Pulmonary artery endothelial cell (primary cell): ENCODE measurements at places on chromosomes 16 and 17. TPM values are rescaled to one million over a fixed set of nuclear protein-coding genes. Genes with fewer than 3 reads are reported as not detected.

DNA sequence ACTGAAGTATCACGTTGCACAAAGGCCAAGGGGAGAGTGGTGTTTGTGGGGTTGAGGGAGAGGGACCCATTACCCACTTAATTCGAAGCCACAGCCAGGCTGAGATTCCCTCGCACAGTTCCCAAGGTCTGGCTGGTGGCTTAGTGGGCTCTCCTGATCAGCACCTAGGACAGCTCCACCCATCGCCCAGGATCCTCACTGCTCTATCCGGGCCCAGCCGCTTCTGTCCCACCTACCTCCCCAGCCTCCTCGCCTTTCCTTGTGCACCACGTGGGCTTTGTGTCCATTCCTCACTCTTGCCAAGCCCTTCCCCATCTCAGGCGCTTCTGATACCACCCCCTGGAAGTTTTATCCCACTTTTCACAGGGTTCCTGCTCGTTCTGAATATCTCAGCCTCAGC, 163.5 kb downstream of the CCT6B start:
- no peak for DNase-seq

DNA sequence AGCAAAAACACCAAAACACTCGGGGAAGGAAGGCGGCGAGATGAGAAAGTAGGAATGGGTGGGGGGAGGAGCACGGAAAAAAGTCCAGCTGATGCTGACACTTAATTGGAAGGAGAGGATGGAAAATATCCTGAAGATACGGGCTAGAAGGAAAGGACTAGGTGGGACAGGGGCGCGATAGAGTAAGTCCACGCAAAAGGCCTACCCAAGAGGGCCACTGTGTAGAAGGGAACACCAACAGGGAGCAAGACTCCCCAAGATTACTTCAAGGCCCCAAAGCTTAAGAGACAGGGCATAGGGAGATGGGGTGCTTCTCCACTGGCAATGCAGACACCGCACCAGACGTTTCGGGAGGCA, 736 bp downstream of the APPBP2 start:
- DNase-seq: no peak

DNA sequence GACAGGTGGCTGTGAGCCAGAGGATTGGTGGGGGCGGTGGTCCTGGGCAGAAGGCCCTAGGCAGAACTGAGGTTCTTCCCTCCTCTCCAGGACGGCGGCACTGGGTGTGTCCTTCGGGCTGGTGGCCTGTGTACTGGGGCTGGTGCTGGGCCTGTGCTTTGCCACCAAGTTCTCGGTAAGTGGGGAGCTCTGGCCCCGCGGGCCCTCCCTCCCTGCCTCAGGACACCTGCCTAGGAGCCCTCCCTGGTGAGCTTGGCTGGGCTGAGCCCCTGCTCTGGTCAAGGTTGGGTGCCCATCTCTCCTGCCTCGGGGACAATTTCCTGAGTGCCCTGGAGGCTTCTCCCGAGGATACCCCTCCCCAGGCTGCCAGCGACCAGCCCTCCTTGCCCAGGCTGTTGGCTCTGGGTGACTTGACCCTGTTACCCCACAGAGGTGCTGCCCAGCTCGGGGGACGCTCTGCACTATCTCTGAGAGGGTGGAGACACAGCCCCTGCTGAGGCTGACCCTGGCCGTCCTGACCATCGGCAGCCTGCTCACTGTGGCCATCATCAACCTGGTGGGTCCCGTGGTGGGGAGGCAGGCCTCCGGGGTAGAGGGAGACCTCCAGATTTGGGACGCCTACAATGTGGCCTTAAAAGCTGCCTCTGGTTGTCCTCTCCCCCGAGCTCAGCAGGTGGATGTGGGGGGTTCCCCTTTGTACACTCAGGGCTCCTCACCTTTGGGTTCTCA, 42.0 kb downstream of the ADCY7 start:
- DNase-seq: no peak

DNA sequence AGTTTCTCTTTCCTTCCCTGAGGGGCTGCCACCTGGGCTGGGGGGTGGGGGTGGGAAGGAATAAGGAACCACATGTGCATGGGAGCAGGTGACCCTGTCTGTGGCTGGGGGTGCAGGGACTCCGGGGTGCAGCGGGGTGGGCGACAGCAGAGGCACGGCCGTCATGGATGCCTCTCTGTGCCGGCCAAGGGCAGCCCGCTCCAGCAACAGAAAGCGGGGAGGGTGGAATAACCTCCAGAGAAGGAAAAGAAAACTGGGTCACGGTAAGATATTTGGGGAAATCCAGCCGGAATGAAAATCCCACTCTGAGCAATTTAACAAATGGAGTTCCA, 4.2 kb downstream of the NDUFAF8 start:
- DNase-seq: no peak

- DNase-seq: no peak
Measured at GRCh38 chr16:15857724-15858560, 1.1 kb upstream of the MYH11 start.

DNA sequence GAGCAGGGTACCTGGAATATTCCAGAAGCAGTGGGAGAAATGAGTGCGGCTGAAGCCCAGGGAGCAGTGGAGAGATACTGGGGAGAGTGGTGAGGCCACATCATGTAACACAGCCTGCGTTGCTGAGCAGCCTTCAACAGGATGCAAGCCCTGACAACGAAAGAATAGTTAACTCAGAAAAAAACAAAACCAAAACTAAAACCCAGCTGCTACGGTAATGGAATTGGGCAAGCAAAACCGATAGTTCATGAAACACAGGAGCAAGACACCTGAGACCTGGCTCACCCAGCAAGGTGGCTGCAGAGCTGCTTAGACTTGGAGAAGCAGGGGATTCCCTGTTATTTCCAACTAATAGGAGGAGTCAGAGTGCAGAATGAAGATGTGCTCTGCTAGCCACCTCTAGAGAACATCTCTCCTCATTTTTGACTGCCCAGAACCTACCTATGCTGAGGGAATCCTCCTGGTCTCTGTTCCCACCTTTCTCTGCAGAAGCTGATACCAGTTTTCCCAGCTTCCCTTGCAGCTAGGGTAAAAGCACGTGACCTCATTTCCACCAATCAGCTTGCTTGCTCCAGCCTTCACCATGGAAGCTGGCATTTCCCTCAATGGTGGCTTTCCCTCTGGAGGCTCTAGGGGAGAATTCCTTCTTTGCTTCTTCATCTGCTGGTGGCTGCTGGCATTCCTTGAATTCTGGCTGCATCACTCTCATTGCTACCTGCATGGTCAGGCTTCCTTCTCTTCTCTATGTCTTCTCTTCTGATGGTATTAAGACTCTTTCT, 59.4 kb upstream of the XYLT1 start:
- no peak for DNase-seq

NTN1 gene
- under 0.01 and 0.20 TPM in 2 replicates for total RNA-seq

DNA sequence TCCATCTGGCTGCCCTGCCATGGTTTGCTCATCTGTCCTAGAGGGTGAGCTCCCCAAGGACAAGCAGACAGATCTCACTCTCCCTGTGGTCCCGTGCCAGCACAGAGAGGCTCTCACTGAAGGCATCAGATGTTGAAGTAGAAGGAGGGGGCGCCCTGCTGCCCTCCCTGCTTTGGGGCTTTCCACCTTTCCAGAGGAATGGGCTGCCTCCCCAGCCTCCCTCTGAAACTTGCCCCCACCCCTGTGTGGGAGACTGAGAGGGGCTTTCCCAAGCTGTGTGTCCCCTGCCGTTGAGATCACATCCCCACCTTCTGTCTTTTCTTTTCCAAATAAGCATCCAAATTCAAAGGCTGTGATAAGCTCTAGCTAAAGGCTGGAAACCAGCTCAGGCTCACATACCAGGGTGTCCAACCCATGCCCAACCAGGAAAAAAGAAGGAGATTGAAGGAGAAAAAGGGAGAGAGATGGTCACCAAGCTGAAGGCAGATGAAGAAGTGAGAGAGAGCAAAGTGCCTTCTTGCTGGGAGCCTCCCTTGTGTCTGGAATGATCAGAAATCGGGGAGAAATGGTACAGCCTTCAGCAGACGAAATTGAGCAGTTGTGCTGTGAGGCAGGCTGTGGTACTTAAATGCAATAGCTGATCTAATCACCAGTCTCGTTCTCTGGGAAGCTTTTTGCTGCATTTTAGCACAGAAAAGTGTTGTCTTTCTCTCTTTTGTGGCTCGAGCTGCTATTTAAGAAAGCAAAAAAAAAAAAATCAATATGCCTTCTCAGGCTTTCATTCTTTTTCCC, 145.9 kb upstream of the LHX1 start:
- DNase-seq: no peak

PLXDC1 gene
- not detected in 2 replicates for total RNA-seq

GRCh38 chr17:76278952-76279741, 14.0 kb downstream of the UBALD2 start:
- DNase-seq: no peak

MYL11 gene
- not detected in 2 replicates for total RNA-seq

IRX5 gene
- 0.99 and 1.9 TPM in 2 replicates for total RNA-seq

SEC14L1 gene
- total RNA-seq: 400 and 409 TPM in 2 replicates

DNA sequence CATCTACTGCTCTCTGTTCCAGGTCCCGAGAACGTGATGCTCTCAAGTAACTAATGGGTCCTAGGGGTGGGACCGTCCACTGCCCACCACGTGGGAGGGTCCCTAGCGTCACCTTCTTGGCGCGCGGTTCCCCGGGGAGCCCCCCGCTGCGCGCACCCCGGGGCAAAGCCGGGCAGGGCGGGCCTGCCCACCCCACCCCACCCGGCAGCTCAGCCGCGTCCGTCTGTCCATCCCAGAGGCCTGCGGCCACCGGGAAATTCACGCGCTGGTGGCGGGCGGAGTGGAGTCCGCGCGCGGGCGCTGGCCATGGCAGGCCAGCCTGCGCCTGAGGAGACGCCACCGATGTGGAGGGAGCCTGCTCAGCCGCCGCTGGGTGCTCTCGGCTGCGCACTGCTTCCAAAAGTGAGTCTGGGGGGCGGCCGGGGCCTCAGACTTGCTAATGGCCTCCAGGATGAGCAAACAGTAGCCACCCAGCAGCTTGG, 494 bp downstream of the PRSS41 start:
- DNase-seq: no peak

DNA sequence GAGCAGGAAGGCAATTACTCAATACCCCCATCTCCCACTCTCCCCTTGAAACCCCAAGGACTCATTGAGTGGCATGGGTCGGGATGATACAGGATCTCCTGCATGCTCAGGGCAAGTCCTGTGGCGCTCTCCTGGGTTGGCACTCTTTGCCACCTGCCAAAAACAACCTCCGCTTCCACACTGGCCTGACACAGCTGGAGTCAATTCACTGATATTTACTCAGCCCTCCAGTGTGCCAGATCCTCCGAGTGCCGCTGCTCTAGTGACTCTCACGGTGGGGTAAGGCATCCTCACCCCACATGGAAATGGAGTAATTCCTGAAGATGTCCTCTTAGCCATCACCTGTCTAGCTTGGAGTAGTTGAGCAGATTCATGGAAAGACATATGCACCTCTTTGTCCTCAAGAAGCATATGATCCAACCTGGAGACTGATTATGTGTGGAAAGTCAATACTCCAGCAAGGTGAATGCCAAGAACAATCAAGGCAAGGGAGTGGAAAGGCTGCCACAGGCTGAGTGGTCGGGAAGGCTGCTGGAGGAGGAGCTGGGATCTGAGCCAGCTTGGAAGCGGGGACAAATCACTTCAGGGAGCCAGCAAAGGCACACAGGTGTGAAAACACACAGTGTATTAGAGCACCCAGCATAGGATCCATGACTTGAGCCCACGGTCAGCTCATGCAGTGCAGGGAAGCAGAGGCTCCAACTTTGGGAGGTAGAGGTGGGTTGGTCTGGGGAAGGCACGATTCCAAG, 12.6 kb upstream of the GOSR2 start:
- DNase-seq: no peak

GRCh38 chr17:49467175-49467574, 27.9 kb upstream of the NGFR start:
- no peak for DNase-seq

NHLRC4 gene
- total RNA-seq: 0.71 and 2.1 TPM in 2 replicates

DNA sequence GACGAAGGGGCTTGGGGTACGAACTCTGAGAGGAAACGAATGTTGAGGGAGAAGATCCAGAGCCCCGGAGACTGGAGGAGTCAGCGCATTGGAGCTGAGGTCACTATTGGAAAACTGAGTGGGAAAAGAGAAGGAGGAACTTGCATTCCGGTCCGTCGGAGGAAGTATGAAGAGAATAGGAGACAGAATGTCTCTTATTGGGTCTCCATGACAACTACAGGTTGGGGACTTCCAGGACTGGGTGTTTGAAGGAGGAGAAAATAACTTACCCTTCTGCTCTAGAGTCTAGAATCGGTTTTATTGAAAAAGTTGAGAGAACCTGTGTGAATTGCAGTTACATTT, 537 bp downstream of the GOSR1 start:
- DNase-seq: no peak

DNA sequence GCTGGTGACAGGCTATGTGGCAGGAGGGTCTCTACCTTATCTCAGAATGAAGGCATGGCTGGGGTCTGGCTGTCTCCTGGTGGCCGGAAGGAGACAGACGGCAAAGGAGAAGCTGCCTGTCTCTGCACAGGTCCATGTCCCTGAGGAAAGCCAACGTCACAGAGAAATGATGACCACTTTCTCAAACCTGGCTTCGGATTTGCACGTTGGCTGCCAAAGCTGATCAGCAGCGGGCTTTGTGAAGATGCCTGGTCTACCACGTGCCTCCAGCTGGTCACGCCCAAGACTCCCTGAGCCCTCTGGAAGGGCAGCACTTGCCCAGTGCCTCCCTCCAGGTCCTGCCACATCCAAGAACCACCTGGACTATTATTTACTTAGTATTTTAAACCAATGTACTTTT, 8.4 kb downstream of the DEXI start:
- DNase-seq: no peak

- DNase-seq: no peak
Measured at GRCh38 chr16:65534121-65534528, 412.3 kb upstream of the CDH11 start.

DNA sequence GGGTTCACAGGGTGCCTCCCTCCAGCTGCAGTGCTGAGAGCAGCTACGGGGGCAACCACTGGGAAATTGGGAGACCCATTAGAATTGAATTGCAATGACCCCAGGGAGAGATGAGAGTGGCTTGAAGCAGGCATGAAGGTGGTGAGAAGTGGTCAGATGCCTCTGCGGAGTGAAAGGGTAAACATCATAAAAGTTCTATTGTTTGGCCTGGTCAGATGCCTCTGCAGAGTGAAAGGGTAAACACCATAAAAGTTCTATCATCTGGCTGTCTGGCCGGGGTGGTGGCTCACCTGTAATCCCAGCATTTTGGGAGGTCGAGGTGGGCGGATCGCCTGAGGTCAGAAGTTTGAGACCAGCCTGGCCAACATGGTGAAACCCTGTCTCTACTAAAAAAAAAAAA, 53.5 kb downstream of the TNFRSF13B start:
- no peak for DNase-seq

DNA sequence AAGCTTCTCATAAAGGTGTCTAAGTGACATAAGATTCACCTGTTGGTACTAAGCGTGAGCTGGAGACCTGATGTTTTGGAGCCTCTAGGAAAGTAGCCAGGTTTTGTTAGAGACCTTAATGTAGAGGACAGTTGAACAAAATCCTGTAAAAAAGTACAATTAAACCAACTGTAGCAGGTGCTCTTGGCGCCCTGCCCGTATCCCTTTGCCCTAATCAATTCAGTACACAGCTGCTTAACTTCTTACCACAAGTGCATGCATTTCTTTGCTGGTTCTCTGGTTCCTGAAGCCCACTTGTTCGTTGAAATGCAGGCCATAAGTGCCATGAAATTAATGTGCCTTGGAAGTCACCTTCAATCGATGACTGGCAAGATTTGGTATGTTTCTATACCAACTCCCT, 24.4 kb downstream of the GLP2R start:
- no peak for DNase-seq

SYCE1L gene
- total RNA-seq: 1.9 and 2.8 TPM in 2 replicates
